Activated CD4-positive, alpha-beta memory T cell treated with anti-CD3 and anti-CD28 coated beads, Interleukin-2, amount 10 ng/mL, durations not matched to agents 7 days and 5 days (primary cell): ENCODE measurements at places on chromosomes 7 and 10.

- no peaks in the 10 kb centered on the region for H3K4me1 ChIP-seq
- DNase-seq = no peak
- no peaks in the 10 kb centered on the region for H3K36me3 ChIP-seq
These were observed 1342.6 kb downstream of the REEP3 start for GRCh38 chr10:64863836-64864235.

GRCh38 chr10:90407851-90408250 is 450.0 kb downstream of the HTR7 start:
- no peaks in the 10 kb centered on the region for H3K4me1 ChIP-seq
- H3K27me3 ChIP-seq = no peaks in the 10 kb centered on the region
- no peaks in the 10 kb centered on the region for H3K36me3 ChIP-seq
- no peak overlapping the region for H3K4me3 ChIP-seq
- no peak for DNase-seq
- no peak overlapping the region for H3K27ac ChIP-seq

DNA sequence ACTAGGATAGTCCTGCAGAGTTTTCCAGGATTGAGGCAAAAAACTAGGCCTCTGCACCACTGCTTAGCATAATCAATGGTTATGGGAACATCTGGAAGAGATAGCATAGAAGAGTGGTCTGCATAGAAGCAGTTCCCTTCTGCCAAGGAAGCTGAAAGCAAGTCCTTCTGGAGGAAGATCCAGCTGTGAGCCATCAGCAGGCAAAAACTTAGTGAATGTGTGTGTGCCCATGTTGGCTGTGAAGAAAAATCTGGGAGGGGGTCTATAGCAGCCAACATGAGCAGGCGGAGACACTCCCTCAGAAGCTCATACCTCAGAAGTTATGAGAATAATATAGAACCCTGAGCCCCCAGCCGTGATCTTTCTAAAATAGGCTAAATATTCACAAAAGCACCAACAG is 228.1 kb upstream of the STEAP1 start:
- no peaks in the 10 kb centered on the region for H3K4me1 ChIP-seq
- no peak overlapping the region for H3K4me3 ChIP-seq
- no peaks in the 10 kb centered on the region for H3K27me3 ChIP-seq

GRCh38 chr7:75920431-75921161 is 5.6 kb downstream of the POR start:
- H3K4me3 ChIP-seq = no peak overlapping the region
- no peaks in the 10 kb centered on the region for H3K27me3 ChIP-seq
- H3K36me3 ChIP-seq = peaks cover 4% of the 10 kb centered on the region
- peaks cover 18% of the 10 kb centered on the region for H3K4me1 ChIP-seq
